ENCODE measurements at places on chromosomes 6 and 20.

DNA sequence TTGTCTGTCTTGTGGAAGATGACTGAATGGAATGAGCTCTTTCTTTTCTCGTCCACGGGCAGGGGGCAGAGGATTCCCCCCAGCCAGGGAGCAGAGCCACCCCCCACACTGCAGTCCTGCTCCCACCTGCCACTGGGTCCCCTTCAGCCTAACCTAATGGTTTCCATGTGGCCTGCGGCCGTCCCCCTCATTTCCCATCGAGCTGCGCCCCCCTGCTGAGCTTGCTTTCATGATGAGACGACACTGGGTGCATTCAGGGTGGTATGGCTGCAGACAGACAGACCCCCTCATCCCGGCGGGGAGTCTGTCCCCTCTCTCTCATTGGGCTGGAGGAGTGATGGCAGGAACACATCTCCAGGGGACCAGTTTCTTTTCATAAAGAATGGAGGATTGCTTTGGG is 140.8 kb downstream of the DTNBP1 start:
- no peak for DNase-seq

- no peak for DNase-seq
Measured at GRCh38 chr6:45709781-45710220, 305.9 kb downstream of the CLIC5 start.

DNA sequence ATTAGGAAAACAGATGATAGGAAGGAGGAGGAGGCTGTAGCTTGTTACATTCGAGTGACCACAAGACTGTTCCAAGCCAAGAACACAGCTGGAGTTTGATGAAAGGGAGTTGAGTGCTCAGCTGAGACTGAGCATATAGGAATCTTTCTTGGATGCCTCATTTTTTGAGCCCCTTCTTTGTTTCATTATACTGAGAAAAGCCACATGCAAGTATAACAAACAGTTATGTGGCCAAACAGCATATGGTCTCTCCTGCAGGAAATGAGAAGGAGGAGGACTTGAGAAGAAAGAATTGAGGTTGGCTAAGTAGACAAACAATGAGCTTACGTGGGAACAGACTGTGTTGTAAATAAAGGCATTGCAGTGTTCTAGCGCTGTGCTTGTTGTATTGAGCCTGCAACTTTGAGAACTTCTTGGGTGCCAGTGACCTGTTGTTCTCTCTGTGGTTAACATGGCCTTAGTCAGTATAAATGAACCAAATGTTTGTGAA is 78.3 kb downstream of the AKAP7 start:
- DNase-seq = no peak

GRCh38 chr20:32875673-32876072 is 16.9 kb downstream of the EFCAB8 start:
- DNase-seq = no peak

GRCh38 chr6:55901765-55902270 is 26.4 kb upstream of the BMP5 start:
- DNase-seq = no peak

DNA sequence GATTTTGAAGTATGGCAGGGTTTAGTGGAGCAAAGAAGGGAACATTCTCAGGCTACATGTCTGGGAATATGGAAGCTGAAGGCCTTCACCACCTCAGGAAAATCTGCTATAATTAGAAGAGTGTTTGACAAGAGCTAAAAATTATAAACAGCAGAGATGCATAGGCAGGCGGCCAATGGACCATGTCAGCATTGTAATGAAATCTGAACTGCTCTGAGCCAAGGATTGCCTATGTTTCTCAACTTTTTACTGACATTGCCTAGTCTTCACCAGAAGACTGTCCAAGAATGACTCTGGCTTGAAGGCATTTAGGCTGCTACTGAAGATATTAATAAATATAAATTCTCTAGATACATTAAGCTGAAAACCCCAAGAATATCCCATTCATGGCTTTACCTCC is 84.1 kb downstream of the C6orf52 start:
- DNase-seq = no peak

DNA sequence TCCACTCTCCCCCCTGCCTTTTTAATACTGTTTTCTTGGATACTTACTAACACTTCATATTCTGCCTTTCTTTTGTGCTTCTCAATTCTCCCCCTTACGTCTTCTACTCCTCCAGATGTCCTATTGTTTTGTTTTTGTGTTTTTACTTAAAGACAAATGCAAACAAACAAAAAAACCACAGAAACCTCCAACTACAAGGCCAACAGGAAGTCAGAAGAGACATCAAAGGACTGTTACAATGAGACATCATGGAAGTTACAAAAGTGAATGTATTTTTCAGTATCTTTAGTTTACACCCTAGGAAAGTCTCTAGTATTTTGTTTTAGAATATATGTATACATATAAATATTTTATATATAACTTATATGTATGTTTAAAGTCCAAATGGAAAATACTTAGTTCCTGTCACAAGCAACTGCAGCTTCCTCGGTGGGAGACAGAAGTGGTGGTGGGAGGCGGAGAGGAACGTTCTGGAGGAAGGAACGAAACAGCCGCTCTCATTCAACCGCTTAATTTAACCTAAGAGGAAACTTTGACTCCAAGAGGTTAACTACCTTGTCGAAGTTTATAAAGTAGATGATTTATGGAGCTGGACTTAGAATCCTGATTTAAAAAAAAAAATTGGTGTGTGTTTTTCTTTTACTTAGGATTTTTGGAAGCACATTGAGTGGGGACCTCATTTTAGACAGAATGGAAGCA is 168.9 kb upstream of the PDE10A start:
- DNase-seq = no peak

GRCh38 chr6:3159805-3160781 is 2.7 kb upstream of the TUBB2A start:
- DNase-seq = peak; percentile 36

GRCh38 chr6:50818673-50819072 is at the start of gene TFAP2B:
TSS of gene TFAP2B (plus strand) at chr6:50818871. CDS start at chr6:50818892, 21 bp downstream.
- DNase-seq = no peak

GRCh38 chr20:22758815-22759214 is 174.4 kb upstream of the FOXA2 start:
- DNase-seq = no peak

DNA sequence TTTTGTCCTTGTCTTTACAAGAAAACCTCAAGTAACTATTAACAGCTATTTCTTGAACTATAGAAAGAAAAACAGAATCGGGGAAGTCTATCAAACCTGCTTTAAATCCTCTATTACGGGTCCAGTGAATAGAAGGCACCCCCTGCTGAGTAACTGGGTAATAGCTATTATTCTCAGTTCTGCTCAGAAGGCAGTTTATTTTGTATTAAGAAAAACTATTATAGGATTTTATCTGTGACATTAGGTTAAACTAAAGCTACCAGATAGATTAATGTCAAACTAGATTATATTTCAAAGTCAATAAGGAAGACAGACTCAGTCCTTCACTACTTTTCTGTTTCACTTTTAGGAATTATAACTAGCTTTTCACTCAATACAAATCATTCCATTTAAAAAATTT is 93.7 kb downstream of the DST start:
- DNase-seq = no peak

- DNase-seq = no peak
Measured at GRCh38 chr6:30700340-30700739, 9.6 kb upstream of the NRM start.

DNA sequence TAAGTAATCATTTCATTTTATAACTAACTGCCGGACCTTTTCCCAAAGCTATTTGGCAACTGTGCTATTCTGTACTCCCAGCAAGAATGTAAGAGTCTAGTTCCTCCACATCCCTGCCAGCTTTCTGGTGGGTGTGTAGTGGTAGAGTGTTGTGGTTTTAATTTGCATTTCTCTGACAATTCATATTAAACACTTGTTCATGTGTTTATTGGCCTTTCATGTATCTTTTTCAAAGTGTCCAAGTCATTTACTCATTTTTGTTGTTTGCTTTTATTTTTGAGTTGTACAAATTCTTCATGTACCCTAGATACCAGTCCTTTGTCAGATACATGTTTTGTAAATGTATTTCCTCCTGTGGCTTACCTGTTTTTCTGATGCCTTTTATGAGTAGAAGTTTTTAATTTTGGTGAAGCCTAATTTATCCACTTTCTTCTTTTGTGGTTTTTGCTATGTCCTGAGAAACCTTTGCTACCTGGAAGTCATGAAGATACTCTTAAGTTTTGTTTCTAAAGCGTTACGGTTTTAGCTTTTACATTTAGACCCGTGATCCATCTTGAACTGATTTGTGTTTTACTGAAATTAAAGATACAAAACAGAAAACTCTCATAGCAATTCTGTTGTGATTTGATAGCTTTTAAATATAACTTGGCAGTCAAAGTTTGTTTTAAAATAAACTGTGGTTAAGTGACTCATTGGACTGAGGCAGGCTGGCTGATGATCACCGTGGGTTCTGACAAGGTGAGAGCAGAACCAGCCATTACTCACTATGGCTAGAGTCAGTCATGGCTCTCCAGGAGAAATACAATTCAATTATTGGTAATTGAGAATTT is 8.0 kb downstream of the MYLIP start:
- DNase-seq = peak; percentile 53

GRCh38 chr6:129812145-129812777 is 48.9 kb downstream of the TMEM244 start:
- no peak for DNase-seq

GRCh38 chr6:68279793-68280557 is 355.1 kb upstream of the ADGRB3 start:
- no peak for DNase-seq

- peak; percentile 7 for DNase-seq
Measured at GRCh38 chr6:146543211-146543939, at the start of gene RAB32. TSS of gene RAB32 (plus strand) at chr6:146543833. CDS start at chr6:146543872, 39 bp downstream.

GRCh38 chr20:59784365-59784764 is 149.1 kb downstream of the SYCP2 start:
- no peak for DNase-seq

- no peak for DNase-seq
Measured at GRCh38 chr6:50707652-50708300, 5.5 kb upstream of the TFAP2D start.

GRCh38 chr6:100706491-100706890 is 174.6 kb downstream of the ASCC3 start:
- DNase-seq = no peak

DNA sequence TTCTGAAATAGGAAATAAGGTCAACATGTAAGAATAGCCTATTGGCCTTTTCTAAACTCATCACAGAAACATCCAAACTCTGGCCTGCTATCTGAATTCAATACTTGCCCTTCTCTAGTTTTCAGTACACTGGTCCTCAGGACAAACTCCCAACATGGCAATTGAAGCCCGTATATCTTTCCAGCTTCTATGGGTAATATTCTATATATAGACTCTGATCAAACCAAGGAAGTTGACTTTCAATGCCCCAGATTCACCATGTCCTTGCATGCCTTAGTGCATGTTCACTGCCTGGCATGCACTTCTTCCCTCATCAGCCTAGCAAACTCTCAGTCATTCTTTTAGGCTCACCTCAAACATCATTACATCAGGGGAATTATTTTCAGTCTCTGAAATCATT is 73.2 kb downstream of the RSPO3 start:
- DNase-seq = no peak

GRCh38 chr6:165721356-165721755 is 58.3 kb upstream of the PDE10A start:
- no peak for DNase-seq

GRCh38 chr20:39492223-39492797 is 530.2 kb downstream of the DHX35 start:
- DNase-seq = no peak

- DNase-seq = no peak
Measured at GRCh38 chr20:43541214-43541613, 17.6 kb upstream of the SGK2 start.

- no peak for DNase-seq
Measured at GRCh38 chr6:5328800-5329199, 67.5 kb downstream of the FARS2 start.

- DNase-seq = no peak
Measured at GRCh38 chr6:73798592-73798991, 102.6 kb downstream of the CD109 start.

DNA sequence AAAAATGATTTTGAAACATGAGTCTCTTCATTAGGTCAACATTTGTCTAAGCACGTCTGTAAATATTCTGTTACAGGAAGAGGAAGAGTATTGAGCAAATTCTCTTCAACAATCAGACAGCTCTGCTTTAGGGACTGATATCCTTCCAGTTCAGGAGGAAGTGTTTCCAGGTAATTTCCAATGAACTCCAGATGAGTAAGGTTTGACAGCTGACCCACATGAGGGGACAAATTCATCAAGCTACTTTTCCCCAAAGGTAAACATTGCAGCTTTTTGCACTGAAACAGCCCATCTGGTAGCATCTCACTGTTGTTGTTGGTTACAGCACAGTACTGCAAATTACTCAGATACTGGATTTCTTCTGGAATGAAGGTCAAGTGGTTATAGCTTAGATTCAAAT is 18.1 kb downstream of the ENPP1 start:
- DNase-seq = no peak

DNA sequence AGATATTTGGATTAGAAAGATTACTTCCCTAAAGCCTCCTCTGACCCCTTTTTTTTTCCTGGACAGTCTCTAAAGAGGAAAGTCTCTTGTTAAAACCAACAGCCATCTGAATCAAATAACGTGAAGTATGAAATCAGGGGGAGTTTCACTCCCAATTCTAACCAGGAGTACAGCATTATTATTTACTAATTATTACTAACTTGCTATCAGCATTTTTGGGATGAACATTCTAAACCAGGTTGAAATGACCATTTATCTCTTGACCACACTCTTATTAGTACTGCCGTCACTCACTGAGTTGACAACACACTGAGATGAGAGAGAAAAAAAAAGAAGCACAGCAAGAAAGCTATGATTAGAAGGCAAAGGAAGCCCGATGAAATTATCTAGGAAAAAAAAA is 114.4 kb upstream of the BCLAF1 start:
- DNase-seq = no peak

DNA sequence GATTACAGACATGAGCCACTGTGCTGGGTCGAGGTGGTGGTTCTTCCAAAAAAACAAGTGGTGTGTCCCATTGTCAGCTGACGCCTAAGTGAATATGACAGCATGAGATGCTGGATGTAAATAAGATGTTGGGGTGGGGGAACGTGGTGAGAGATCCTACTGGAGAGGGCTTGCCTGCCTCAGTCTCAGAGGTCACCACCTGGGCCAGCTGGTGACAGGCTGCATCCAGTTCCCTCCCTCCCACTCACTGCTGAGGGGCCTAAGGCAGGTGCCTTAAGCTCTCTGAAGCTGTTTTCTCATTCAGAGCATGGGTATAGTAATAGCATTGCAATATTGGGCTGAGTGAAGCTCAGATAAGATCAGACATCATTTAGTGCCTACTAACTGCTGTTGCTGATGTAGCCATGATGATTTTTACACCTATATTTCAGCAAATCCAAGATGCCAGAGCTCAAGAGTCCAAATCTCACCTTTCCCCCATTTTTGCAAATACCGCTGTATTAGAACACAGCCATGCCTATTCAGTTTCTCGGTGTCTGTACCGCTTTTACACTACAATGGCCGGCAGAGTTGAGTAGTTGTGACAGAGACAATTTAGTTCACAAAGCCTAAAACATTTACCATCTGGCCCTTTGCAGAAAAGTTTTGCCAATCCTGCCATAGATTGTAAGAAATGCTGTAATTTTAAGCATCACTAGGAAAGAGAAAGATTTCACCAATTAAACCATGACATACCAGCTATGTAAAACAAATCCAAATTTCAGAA is 171.3 kb downstream of the ANKRD60 start:
- no peak for DNase-seq
